SK-N-SH treated with all-trans-retinoic acid at 6 μM for 48 hours (cell line): ENCODE measurements at places on chromosomes 5 and 9.

- no peak for ATAC-seq
Measured at GRCh38 chr5:149341876-149342275, 3.4 kb upstream of the GRPEL2 start.

GRCh38 chr5:179716286-179716685 lies 16.3 kb upstream of the MAML1 start:
- no peak for ATAC-seq

DNA sequence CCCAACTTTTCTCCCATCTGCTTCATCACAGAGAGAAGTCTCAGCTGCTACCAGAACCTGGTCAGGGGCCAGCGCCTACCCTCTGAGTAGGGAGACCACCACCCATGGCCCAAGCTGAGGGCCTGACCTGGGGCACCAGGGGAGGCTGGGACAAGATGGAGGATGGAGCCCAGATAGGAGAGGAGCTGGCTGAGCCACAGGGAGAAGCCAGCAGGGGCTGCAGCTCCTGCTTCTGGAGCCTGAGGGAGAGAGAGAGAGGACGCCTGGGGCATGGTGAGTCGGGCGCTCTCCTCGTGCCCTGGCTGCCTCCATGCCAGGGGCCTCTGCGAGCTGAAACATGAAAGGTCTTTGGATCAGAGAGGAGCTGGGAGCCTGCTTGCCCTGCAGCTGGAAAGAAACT lies 1.4 kb upstream of the FOXI1 start:
- no peak for ATAC-seq

- ATAC-seq: no peak
Measured at GRCh38 chr9:33234511-33235467, 5.2 kb upstream of the SPINK4 start.

GRCh38 chr9:70030156-70030555 lies 13.5 kb upstream of the MAMDC2 start:
- ATAC-seq: no peak

GRCh38 chr5:51625224-51625968 lies 242.1 kb downstream of the ISL1 start:
- ATAC-seq: no peak
